ENCODE measurements at places on chromosomes 6 and 20.
A peak's percentile ranks its signal among the peaks of the same experiment; 100 is the strongest.

- no peak for DNase-seq
These were observed 143.0 kb upstream of the THBS2 start for GRCh38 chr6:169396554-169397163.

DNA sequence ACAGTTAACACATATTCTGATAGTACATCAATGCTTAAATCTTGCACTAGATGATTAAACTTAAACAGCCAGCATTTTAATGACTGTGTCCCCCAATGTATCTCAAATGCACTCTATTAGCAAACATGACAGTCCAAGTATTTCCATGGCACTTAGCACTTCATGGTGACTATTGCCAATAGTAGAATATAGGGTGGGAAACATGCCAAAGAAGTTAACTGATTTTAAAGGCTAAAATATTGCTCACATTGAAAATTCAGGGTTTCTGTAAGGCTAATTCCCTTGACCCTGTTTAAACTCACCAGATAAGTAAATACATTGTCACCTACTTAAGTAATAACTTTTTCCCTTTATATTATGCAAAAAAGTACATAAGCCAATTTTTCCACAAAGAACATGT, 266.9 kb downstream of the TBC1D32 start:
- no peak for DNase-seq

- DNase-seq, result peak; percentile 23
These were observed 174.2 kb downstream of the TSHZ2 start for GRCh38 chr20:53146201-53146891.

- DNase-seq, result no peak
These were observed 44.9 kb upstream of the DST start for GRCh38 chr6:56687551-56687950.

DNA sequence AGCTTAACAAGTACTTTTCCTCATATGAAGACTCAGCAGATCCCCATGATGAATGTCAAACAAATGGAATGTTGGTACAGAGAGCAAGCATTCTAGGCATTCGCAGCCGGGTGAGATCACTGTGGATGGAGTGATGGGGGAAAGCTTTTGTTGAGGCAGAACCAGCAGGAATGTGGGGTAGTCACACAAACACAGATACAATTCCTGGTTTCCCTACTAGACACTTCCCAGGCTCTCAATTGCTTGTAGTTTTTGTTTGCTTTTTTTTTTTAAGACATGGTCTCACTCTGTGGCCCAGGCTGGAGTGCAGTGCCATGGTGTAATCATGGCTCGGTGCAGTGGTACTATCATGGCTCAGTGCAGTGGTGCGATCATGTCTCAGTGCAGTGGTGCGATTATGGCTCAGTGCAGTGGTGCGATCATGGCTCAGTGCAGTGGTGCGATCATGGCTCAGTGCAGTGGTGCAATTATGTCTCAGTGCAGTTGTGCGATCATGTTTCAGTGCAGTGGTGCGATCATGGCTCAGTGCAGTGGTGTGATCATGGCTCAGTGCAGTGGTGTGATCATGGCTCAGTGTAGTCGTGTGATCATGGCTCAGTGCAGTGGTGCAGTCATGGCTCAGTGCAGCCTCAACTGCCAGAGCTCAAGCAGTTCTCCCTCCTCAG, 15.4 kb upstream of the IER3 start:
- no peak for DNase-seq

DNA sequence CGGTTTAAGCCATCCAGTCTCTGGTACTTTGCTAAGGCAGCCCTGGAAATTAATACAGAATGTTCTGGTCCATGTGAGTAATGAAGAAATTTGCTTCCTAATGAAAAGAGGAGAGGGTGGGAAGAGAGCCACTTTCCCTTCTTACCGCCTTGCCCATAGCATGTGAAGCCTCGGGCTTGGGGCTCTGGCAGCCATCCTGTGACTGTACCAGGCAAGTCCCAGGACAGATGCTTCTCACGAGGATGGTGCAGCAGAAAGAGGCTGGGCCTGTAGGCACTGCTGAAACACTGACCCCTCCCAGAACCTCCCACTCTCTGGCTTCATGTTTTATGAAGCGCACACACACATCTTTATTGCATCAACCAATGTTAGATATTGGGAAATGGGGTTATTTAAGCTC, 74.8 kb downstream of the IYD start:
- no peak for DNase-seq

GRCh38 chr6:35492258-35492973, 4.5 kb downstream of the TEAD3 start:
- DNase-seq, result no peak

DNA sequence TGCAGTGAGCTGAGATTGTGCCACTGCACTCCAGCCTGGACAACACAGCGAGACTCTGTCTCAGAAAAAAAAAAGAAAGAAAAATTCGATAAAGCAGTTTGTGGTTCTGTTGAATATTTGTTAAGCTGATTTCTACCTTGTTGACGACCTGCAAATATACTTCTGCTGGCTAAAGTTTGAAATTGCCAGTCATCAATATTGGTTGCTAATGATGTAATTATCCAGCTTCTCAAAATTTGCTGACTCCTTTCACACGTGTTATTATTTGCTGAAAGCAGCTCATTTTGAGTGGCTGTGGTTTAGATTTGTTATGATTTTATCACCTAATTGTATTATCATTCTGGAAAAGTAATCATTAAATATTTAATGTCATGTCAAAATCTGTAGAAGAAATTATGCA, 774.3 kb downstream of the QKI start:
- no peak for DNase-seq

DNA sequence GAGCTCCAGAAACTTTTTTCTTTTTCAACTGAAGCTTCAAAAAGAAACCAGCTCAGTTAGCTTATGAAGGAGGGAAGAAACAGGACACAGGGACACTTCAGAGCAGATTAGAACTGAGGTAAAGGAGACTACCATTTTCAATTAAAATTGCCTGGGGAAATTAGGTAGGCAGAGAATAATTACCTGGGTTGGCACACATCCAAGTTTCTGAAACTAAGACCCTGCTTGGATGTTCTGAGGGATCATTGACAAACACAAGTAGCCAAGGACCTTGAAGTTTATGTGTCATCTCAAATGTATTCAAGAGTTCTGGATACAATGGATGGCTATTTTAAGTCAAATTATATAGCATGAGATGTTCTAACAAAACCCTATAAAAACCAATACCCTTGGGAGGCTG, 137.6 kb downstream of the PLCB4 start:
- DNase-seq, result no peak

- DNase-seq, result no peak
These were observed 75.8 kb upstream of the AFDN start for GRCh38 chr6:167750956-167751358.

DNA sequence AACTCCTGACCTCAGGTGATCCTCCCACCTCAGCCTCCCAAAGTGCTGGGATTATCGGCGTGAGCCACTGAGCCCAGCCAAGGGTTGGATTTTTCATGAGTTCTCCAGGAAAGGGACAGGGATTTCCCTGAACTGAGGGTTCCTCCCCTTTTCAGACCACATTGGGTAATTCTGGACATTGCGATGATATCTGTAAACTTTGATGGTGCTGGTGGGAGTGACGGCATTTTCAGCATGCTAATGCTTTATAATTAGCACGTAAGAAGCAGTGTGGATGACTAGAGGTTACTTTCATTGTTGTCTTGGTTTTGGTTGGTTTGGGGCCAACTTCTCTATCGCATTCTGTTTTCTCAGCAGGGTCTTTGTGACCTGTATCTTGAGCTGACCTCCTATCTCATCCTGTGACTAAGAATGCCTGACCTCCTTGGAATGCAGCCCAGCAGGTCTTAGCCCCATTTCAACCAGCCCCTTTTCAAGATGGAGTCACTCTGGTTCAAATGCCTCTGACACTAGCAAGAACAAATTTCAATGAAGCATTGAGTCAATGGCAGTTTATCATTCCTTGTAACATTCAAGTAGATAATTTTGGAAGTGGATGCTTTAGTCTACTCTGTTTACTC, 156.5 kb downstream of the TTLL2 start:
- no peak for DNase-seq

DNA sequence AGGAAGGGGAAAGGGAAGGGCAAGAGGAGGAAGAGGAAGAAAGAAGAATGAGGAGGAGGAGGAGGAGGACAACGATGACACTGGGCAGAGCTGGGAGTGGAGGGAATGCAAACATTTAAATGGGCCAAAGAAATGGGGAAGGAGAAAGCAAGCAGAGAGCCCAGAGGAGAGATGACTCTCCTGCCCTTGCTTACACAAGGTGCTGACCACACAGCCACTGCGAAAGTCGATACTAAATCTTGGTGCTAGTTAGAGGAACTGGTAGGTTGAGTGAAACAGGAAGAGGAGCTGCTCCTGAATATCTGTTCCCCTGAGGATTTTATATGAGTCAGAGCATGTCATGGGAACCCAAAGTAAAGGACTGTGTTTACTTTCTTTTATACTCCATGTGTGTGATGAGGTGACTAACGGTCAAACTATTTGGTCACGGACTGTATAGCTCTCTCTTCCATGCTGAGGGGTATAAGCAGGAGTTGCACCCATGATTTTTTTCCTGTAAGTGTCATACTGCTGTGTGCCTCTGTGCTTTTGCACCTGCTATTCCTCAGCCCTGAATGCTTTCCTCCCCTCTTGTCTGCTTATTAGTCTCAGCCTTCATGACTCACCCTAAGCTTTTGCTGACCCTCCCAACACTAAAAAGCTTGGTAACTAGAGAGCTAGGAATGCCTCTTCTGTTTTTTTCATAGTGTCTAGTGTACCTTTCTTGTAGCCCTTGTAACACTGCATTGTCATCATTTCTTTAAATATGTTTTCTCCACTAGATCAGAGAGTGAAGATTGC, 9.5 kb upstream of the PAQR8 start:
- DNase-seq, result no peak

GRCh38 chr6:49225471-49225870, 237.6 kb downstream of the MMUT start:
- no peak for DNase-seq

GRCh38 chr6:90266905-90267621, 29.6 kb downstream of the BACH2 start:
- DNase-seq, result no peak

DNA sequence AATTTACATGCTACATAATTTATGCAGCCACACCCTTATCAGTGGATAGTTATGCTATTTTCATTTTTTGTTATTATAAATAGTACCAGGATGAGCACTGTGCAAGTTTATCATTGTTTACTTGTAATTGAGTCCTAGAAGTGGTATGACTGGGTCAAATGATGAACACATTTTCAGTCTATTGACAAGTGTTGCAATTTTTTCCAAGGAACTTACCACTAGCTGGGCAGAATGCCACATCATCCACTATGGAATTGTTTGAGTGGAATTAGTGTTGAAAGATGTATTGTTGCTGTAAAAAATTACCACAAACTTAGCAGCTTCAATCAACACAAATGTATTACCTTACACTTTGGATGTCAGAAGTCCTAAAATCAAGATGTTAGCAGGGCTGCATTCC, 38.1 kb upstream of the OPN5 start:
- DNase-seq, result no peak

- no peak for DNase-seq
These were observed 108.3 kb downstream of the TNFAIP3 start for GRCh38 chr6:137975188-137975940.

DNA sequence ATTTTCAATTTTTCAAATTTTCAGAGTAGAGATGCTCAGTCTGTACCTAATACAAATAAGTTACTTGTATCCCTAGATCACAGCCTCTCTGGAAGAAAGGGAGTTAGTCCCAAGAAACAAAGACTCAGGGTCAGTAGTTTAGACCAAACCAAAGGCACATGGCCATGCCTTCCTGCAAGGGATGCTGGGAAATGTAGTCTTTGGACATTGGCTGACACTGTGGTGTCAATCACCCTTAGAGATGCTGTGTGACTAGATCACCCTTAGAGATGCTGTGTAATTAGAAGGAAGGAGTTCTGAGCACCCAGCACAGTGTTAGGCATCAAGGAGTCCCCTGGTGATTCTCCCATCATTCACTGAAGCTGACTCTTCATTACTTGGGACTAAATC, 202.1 kb downstream of the NFATC2 start:
- no peak for DNase-seq

All from stimulated activated CD4-positive, alpha-beta T cell treated with anti-CD3 and anti-CD28 coated beads, Interleukin-1b, Interleukin-23, amount 100 ng/mL, for 4 hours (primary cell).